ENCODE measurements at places on chromosomes 6 and 20. TPM values are rescaled to one million over a fixed set of nuclear protein-coding genes. Genes with fewer than 3 reads are reported as not detected.

SOBP gene
- 1.1 TPM for total RNA-seq

FOXS1 gene
- total RNA-seq = not detected

MMP24 gene
- total RNA-seq = not detected

DNA sequence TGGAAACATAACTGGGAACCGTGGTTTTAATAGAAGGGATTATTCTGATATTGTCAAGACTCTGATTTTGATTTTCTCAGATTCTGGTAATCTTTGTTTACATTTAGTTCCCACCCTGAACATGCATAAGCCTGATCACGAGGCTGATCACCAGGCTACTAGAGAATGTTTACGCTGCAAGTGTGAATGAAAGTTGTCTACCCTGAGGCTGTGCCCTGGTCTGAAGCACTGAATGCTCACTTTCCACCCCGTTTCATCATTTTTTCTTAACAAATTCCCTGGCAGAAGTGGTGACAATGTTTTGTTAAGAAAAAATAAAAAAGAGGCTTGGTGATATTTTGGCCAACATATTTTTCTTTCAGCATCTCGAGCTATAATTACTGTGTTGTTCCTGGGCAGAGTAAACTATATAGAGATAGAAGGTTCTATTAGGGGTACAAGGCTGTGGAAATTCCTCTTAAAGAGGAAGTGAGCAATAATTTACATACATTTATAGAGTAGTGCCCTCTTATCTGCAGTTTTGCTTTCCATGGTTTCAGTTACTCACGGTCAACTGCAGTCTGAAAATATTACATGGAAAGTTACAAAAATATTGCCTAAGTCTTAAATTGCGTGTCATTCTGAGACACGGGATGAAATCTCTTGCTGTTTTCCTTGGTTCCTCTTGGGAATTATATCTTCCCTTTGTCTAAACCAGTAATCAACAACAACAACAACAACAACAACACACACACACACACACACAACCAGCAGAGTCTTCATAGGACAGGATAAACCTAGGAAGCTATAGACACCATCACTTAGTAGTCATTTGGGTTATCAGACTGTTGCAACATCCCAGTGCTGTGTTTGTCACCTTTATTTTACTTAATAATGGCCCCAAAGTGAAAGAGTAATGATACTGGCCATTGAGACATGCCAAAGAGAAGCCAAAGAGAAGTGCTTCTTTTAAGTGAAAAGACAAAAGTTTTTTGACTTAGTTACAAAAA lies 566.6 kb upstream of the CITED2 start:
- DNase-seq = no peak

DACT2 gene
- total RNA-seq = not detected

DNA sequence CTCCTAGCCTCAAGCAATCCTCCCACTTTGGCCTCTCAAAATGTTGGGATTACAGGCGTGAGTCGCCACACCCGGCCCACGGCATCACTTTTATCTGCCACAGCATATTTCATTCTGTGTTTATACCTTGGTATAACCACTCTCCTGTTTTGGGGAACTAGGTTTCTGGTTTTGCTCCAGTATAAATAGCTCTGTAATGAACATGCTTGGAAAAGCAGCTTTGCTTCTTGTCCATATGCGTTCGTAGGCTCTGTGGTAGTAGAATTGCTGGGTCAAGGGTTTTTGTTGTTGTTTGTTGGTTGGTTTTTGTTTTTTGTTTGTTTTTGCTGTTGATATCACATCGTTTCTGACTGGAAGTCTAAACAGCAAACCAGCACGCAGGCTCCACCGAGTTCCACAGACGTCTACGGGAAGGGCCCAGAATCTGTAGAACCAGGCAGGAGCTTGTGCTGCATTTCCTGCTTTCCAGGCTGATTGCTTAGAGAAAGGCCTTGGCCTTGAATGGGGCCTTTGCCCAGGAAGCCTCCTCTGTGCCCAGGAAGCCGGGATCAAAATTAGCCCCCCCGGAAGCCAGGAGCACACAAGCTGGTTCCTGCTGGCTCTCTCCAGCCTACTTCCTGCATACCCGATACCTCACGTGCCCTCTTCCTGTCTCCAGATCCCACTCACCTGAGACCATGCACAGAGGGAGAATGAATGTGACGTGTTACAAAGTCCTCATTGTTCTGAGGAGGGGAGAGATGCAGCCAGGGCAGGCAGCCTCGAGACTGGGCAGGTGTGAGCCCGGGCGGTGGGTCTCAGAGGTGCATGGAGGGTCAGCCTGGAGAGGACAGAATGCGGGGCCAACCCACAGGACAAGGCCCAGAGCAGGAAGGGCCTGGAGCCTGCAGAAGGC lies 34.7 kb downstream of the AAR2 start:
- DNase-seq = no peak

Data from activated CD8-positive, alpha-beta T cell treated with anti-CD3 and anti-CD28 coated beads for 36 hours (primary cell).